Esophagus mucosa (tissue), 1 donor: ENCODE measurements at places on chromosomes 3 and 15.

- no peak for ATAC-seq
Measured at GRCh38 chr3:73784686-73785392, 160.1 kb upstream of the PDZRN3 start.

DNA sequence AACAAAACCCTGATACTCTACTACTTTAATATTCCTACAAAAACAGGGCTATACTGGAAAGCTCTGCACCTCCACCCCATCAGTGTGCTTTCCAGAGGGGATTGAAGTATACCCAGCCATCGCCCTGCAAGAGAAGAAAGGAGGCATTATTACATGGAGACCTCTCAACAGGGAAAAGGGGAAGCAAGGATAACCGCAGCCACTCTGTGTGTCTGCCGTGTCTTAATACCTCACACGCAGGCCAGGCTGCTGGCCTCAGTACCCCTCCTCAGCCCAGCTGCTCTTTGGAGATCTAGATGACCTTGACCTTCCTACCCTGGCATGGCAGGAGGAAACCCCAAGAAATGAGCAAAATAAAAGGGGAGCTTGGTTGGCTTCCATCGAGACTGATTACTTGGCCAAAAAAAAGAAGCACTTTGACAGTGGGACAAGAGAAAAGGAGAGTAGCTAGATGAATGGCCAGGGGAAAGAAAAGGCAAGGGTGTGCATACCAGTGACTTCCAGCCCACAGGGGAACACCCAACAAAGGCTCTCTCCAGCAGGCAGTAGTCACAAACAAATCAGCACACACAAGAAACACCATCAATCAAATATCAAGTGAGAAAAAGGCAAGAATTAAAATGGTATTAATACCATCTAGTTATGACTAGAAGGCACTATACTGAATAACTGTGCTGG is 129.4 kb downstream of the STT3B start:
- no peak for ATAC-seq

DNA sequence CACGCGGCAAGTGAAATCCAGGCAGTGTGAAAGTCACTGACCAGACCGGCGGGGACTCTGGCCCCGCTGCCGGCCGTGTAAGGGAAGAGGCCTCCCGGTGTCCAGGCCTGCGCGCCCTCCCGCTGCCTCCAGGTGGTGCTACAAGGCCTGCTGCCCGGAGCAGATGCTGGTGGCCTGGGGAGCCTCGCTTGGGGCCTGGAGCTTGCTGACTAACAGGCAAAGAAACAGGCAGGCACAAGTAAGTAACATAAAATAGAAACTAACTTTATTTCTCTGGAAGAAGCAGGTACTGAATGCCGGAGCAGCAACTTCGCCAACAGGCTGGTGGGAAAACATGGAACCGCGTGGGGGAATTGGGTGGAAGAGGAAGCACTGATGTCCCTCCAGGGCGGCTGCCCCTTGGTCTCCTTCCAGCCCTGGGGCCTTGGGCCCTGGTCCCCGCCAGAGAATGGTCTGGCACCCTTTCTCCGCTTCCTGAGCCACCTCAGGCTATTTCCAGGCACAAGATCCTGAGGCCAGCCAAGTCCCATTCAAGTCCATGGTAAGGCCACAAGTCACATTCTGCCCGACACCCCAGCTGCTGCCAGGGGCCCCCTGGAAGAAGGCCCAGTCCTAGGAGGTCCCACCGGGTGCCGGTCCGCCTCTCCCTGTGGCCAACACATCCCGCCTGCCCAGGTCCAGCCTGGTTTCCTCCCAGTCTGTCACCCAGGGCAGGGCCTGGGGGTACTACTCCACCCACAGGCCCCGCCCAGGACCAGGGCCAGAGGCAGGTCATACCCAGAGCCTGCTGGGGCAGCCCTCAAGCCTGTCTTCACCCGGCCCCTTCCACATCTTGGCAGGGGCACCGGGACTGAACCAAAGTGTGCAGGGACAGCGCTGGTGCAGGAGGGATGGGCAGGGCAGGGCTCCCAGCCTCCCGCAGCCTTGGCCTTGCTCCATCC is 45.0 kb downstream of the TNK2 start:
- peak; percentile 90 for ATAC-seq

DNA sequence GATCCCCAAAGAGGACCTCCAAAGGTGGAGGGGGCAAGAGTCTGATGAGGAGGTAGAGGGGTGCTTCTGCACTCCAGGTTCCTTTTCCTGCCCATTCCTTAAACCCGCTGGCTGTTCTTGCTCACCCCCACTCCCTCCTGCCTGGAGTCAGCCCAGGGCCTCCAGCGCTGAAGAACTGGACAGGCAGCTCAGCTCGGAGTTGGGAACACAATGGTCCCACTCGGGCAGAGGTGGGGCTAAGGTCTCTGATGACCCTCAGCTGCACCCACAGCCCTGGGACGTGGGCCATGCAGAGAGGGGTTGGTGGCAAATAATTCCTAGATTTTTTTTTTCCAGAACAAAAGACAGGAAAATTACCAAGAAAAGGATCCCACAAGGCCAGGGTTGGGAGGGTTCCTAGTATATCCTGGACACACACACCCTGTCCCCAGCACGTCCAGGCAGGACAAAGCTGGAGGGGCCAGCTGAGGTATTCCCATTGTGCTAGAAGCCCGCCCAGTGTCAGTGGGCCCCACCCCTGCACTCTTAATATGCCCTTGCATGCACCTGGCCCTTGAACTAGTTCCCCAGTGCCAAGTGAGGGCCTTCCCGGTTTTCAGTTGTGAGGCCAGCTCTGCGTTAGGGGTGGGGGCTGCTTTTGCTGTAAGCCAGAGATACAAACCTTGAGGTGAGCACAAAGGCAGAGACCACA is 22.1 kb upstream of the IP6K2 start:
- peak; percentile 77 for ATAC-seq

DNA sequence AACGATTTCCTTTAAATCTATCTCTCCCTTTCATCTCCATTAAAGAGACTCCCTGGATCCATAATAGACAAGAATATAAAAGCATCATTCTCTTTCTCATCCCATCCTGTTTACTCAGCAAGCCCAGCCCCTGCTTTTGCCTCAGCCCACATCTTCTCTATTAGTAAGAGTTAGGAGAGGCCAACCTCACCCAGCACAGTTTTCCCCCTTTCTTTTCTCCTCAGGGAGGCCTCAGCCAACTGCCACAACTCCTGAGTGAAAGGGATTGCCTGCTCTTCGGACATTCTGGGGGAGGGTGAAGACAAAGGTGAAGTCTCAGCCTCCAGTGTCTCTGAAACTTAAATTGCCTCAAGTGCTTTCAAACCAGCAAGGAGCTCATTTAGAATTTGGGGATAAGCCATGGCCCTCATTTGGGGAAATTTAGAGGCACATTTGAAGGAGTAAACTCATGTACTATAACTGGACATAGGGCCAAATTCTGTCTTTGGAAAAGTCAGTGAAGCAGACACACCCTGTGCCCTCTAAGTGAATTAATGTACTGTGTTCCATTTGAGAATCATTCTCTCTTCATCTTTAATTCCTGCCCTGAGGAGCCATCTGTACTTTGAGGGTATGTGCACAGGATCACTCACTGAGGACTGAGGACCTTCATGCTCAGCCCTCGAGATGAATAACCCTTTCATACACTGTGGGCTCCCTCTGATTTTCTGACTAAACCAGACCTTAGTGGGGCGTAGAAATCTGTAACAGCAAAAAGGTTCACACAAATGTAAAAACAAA is 82.5 kb downstream of the SOX2 start:
- ATAC-seq: no peak

- ATAC-seq: no peak
Measured at GRCh38 chr3:145145461-145145860, 1015.5 kb downstream of the PLOD2 start.

DNA sequence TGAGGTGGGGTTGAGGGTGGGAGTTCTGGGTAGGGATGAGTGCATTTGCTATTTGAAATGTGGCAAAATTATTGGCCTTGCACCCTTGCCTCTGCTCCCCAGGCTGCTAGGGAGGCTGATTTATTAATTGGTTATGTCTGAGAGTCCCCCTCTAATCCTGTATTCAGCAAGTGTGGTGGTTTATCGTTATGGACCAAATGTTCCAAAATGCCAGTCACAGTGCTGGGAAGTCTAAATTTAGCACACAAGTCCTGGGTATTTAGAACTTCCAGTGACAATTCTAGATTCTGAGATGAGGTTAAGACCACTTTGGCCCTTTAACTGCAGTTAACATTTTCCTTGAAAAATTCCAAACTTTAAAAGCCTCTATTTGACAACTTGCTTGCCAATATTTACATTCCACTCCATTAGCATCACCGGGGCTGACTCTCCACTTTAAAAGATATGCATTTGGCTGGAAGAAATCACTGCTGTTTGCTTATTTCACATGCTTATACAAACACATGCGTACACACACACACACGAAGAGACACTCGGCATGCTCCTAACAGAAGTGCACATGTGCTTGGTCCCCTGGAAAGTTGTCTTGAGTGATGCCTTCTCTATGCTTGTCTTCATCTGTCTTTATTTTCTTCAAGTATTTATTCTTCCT is 247.7 kb downstream of the IL20RB start:
- no peak for ATAC-seq

DNA sequence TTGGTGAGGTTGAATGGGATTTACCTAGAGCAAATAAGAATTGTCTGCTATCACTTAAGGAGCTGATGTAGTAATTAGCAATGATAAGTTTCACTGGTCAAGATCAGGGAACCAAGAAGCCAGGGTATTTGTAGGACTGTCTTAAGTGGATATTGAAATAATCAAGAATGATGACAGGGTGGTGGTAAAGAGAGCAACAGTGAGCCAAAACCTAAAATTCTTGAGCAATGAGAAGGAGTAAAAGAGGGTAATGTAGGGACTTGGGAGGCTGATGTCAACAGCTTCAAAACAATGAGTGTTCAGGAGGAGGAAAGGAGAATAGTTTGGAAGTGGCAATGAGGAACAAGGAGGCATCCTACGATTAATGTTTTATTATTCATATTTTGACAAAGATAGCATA is 31.5 kb upstream of the SLC2A2 start:
- ATAC-seq: no peak

DNA sequence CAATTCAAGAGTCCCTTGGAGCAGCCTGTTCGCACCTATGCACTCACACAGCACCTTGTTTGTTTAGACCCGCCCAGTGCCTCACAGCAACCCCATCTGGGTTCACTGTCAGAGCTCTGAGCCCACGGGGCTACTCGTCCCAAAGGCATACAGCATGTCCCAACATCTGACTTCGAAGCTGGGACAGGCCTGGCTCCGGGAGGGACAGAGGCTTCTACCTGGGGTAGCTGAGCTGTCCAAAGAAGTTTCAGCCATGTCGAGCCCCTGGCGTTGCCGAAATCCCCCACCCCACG is 28.6 kb upstream of the CYP11A1 start:
- ATAC-seq: no peak

- no peak for ATAC-seq
Measured at GRCh38 chr3:16085884-16086608, 88.4 kb upstream of the GALNT15 start.

- no peak for ATAC-seq
Measured at GRCh38 chr3:131957511-131957910, 77.3 kb downstream of the CPNE4 start.

- ATAC-seq: no peak
Measured at GRCh38 chr15:101024706-101025500, 105.7 kb downstream of the LRRK1 start.

GRCh38 chr15:67244971-67245478 is 9.4 kb downstream of the AAGAB start:
- ATAC-seq: no peak

- ATAC-seq: no peak
Measured at GRCh38 chr3:141594357-141594756, 107.5 kb downstream of the RASA2 start.

DNA sequence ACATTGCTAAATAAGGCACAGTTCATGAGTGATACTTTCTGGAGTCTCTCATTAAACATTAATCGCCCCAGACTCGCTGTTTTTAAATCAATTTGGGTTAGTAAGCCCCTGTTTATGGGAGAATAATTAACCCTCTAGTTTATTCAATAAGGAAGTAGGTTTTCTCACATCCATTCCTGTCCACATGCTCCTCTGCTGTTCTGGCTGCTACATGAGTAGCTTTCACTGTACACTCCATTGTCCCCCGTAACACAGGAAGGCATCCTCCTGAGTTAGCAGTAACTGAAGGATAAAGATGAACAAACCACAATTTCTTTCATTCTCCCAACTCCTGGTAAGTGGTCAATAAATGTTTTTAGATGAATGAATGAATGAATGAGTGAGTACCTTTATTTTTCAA is 378.5 kb downstream of the DIPK2A start:
- no peak for ATAC-seq

- ATAC-seq: no peak
Measured at GRCh38 chr15:30924353-30924752, 20.6 kb downstream of the FAN1 start.

GRCh38 chr3:135007607-135008006 is 212.5 kb downstream of the EPHB1 start:
- ATAC-seq: no peak

DNA sequence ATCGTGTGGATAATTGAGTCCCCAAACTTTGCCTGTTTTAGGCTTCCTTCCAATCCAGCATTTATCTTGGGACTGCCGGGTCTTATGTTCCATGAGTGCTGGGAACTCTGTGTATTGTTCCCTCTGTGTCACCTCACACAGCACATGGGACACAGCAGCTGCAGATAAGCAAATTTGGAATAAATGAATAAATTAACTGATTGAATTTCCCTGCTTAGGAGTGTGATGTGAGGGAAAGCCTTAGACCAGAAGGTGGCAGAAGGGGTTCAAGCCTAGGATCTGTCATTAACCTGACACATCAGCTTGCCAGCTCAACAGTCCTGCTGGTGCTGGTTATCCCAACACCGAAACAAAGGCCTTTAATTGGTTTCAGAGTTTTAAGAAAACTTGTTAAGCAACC is 114.3 kb downstream of the OXSM start:
- ATAC-seq: peak; percentile 39

DNA sequence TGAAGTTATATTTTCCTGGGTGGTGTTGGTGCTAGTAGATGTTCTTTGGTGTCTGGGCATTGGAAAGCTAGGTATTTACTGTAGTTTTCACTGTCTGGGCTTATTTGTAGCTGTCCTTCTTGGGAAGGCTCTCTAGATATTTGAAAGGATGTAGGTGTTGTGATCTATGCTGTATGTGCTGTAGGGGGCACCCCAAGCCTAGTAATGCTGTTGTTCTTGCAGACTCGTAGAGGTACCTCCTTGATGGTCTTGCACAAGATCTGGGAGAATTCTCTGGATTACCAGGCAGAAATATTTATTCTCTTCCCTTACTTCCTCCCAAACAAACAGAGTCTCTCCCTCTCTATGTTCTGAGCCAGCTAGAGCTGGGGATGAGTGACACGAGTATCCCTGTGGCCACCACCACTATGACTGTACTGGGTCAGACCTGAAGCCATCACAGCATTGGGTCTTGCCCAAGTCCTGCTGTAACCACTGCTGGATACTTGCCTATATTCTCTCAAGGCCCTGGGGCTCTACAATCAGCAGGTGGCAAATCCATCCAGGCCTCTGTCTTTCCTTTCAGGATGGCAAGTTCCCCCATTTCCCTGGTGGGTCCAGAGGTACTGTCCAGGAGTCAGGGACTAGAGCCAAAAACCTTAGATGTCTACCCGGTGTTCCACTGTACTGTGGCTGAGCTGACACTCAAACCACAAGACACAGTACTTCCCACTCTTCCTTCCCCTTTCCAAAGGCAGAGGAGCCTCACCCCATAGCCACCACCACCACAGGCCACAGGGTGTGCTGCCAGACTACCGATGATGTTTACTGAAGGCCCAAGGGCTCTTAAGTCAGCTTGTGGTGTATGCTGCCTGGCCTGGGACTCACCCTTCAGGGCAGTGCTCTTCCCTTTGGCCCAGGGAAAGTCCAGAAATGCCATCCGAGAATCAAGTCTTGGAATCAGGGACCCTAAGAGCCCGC is 195.2 kb upstream of the DPPA4 start:
- no peak for ATAC-seq
